ENCODE measurements at places on chromosomes 7 and 10. TPM values are rescaled to one million over a fixed set of nuclear protein-coding genes. Genes with fewer than 3 reads are reported as not detected.

C10orf71 gene
- under 0.01 TPM for polyA plus RNA-seq

DNA sequence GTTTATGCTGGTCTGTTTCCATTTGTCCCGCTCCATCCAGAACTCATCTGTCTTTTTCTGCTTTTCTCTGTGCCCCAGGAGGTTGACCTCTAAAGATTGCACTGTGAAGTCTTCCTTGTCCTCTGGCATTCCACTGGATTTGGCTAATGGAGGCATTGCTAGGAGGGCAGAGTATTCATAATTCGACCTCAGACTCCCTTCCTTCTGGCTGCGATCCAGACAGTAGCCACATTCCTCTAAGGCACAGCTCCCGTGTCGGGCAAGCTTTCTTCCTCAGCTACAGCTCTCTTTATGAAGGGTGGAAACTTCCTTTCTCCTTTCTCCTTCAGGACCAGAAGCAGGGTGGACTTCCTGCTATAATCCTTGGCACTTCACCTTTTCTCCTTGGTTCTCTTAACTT is 175.9 kb downstream of the BAMBI start:
- DNase-seq = no peak
- H3K4me3 ChIP-seq = no peak overlapping the region
- no peaks in the 10 kb centered on the region for H3K4me1 ChIP-seq
- H3K36me3 ChIP-seq = no peaks in the 10 kb centered on the region
- no peak overlapping the region for H3K27ac ChIP-seq

DNA sequence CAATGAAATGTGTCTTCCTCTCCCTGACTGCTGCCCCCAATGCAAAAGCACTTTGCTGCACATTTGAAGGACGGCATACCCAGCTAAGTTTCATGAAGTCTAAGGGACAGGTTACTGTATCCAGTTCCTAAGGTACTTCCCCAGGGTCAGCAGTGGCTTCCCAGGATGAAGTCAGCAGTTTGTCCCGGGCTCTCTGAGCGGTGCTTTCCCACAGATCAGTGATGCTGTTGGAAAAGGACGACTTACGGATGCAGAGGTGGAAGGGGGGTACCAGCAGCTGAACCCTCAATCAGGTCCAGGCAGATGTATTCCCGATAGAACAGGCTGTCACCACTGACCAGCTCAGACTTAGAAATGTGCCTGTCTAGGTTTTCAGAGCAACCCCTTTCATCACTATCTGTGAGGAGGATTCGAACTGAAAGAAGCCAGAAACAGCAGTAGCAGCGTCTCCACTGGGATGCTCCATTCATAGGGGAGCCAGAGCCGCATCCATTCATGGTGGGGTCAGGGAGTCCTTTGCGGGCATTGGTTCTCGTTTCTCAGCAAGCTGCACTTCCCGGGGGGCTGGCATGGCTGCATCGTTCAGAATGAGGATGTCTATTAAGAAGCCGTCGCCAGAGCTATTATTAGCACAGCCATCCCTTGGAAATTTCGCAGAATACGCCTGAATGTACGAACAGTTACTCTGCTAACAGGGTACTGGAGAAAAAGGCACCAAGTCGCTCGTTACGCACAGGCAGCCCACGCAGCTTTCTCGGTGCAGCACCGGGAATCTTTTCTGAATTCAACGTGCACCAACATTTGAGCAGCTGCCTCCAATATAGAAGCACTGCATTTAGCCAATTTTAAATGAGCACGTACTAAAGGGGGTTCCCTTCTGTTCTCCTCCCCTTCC is 303.7 kb downstream of the PRPF18 start:
- no peaks in the 10 kb centered on the region for H3K4me1 ChIP-seq
- no peak for DNase-seq
- H3K27me3 ChIP-seq = peaks cover 4% of the 10 kb centered on the region
- peak overlapping the region; percentile 15 for H3K27ac ChIP-seq
- H3K36me3 ChIP-seq = no peaks in the 10 kb centered on the region

- H3K4me3 ChIP-seq = no peak overlapping the region
- no peak overlapping the region for H3K27ac ChIP-seq
Observed at GRCh38 chr7:131919920-131920709, 363.7 kb upstream of the PODXL start.

DNA sequence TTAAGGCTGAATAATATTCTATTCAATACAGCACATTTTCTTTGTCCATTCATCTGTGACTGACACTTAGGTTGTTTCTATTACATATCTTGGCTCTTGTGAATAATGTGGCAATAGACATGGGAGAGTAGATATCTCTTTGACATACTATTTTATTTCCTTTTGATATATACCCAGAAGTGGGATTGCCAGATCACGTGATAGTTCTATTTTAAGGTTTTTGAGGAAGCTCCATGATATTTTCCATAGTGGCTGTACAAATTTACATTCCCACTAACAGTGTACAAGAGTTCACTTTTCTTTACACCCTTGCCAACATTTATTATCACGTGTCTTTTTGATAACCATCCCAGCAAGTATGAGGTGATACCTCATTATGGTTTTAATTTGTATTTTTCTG is 1114.7 kb downstream of the CNTNAP2 start:
- no peaks in the 10 kb centered on the region for H3K27me3 ChIP-seq
- H3K36me3 ChIP-seq = no peaks in the 10 kb centered on the region
- H3K4me1 ChIP-seq = no peaks in the 10 kb centered on the region
